Thyroid gland (tissue), 4 donors: ENCODE measurements at places on chromosomes 6 and 20.
A peak's percentile ranks its signal among the peaks of the same experiment; 100 is the strongest.

DNA sequence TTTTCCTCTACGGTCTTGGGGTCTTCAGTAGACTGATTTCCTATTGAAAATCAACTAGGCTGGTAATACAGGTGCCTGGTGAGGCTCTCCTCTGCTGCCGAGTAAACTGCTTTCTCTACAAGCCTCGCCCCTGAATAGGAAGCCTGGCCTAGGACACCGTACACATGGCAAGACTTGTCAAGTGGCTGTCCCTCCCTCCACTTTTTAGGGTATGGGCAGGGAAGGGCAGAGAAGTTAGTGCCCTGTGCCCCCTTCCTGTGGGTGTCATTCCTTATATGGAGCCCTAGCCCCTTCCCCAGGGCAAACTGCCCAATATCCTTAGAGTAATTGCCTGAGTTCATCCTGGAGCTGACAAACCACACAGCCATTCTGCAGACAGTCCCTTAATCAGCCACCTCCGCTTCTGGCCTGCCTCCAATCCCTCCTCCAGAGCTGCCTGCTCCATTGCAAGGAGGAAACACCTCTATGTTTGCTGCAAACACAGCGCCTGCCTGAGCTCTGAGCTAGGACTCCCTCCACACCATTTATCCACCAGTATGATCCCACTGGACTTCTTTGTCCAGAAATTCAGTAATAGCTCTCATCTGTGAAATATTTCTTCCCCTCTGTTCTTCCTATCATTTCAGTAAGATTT lies 93.1 kb downstream of the CHD6 start:
- DNase-seq: peak; percentile 91
- H3K27me3 ChIP-seq: no peaks in the 10 kb centered on the region
- no peaks in the 10 kb centered on the region for H3K36me3 ChIP-seq
- H3K4me3 ChIP-seq: no peak overlapping the region

DNA sequence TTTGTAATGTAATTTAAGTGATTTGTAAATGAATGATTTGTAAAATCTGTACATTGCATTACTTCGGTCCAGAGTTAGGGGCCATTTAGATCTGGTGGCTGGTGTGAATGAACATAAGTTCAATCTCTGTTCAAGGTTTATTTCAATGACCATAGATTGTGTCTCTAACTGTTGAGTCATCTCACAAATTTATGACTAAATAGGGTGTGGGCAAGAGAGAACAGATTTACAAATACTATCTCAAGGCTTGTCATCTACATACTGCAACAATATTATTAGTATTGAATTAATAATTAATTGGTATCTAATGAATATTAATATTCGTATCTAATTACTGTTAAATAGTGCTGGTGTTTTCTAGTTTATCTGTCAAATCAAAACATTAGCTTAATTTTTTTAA lies 115.3 kb upstream of the EDN1 start:
- no peaks in the 10 kb centered on the region for H3K27me3 ChIP-seq
- H3K4me3 ChIP-seq: no peak overlapping the region
- DNase-seq: no peak
- H3K4me1 ChIP-seq: peaks cover 6% of the 10 kb centered on the region

- DNase-seq: no peak
- no peak overlapping the region for H3K27ac ChIP-seq
- no peak overlapping the region for H3K4me3 ChIP-seq
- H3K4me1 ChIP-seq: no peaks in the 10 kb centered on the region
- H3K27me3 ChIP-seq: peaks cover 8% of the 10 kb centered on the region
- no peaks in the 10 kb centered on the region for H3K36me3 ChIP-seq
Measured at GRCh38 chr6:70282312-70282918, 20.5 kb downstream of the COL9A1 start.

- H3K27me3 ChIP-seq: no peaks in the 10 kb centered on the region
- H3K4me1 ChIP-seq: no peaks in the 10 kb centered on the region
- H3K4me3 ChIP-seq: no peak overlapping the region
- H3K36me3 ChIP-seq: no peaks in the 10 kb centered on the region
- no peak overlapping the region for H3K27ac ChIP-seq
Measured at GRCh38 chr20:24314053-24314452, 155.4 kb upstream of the SYNDIG1 start.

DNA sequence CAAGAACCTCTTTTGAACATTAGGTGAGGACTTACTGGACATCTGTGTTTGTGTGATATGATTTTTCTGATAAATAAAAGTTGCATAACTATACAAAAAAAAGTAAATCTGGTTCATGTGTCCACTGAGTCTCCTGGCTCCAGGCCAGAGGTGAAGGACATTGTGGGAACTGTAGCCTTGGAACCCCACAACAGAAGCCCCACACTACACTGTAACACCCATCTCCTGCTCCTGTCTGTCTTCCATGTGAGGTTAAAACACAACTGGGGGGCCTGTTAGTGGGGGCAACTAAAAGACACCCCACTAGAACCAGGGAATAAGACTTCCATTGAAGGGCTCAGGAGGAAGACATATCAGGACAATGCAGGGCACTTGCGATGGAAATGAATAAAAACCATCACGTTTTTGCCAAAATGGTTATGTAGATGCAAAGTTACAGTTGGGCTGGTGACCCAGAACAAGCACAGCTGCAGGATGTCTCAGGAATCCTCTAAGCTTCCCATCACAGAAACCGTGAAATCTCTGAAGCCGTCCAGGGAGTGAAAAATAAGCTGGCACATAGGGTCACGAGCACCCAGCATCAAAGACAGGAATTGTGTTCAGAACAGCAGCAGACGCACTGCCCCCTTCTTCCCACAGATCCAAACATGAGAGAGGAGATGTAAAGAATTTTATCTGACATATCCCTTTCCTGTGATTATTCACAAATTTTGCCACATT lies 36.7 kb upstream of the PCSK2 start:
- no peak for DNase-seq
- peaks cover 9% of the 10 kb centered on the region for H3K4me1 ChIP-seq
- H3K36me3 ChIP-seq: no peaks in the 10 kb centered on the region
- H3K27ac ChIP-seq: no peak overlapping the region
- H3K4me3 ChIP-seq: no peak overlapping the region

DNA sequence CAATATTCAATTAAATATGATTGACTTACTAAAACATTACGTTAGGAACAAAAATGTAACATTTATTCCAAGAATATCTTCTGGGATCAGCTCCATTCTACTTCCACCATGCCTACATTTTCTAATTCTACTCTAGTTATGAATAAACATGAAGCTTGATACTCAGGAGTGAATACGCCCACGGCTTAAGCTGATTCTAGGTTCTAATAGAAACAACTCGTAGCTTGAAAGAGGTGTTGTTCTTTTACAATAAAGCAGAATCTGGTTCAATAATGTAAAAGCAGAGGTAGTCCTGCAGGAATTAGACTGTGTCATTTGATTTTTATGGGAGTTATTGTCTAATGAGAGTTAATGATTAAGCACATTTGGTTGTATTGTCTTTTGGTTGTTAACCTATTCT lies 107.3 kb upstream of the OLIG3 start:
- H3K27ac ChIP-seq: no peak overlapping the region
- DNase-seq: no peak
- no peaks in the 10 kb centered on the region for H3K27me3 ChIP-seq
- H3K4me1 ChIP-seq: no peaks in the 10 kb centered on the region
- no peaks in the 10 kb centered on the region for H3K36me3 ChIP-seq

GRCh38 chr6:29726001-29726400 lies 2.8 kb downstream of the HLA-F start:
- no peak overlapping the region for H3K4me3 ChIP-seq
- no peak overlapping the region for H3K27ac ChIP-seq
- no peaks in the 10 kb centered on the region for H3K4me1 ChIP-seq
- H3K36me3 ChIP-seq: no peaks in the 10 kb centered on the region
- H3K27me3 ChIP-seq: no peaks in the 10 kb centered on the region

DNA sequence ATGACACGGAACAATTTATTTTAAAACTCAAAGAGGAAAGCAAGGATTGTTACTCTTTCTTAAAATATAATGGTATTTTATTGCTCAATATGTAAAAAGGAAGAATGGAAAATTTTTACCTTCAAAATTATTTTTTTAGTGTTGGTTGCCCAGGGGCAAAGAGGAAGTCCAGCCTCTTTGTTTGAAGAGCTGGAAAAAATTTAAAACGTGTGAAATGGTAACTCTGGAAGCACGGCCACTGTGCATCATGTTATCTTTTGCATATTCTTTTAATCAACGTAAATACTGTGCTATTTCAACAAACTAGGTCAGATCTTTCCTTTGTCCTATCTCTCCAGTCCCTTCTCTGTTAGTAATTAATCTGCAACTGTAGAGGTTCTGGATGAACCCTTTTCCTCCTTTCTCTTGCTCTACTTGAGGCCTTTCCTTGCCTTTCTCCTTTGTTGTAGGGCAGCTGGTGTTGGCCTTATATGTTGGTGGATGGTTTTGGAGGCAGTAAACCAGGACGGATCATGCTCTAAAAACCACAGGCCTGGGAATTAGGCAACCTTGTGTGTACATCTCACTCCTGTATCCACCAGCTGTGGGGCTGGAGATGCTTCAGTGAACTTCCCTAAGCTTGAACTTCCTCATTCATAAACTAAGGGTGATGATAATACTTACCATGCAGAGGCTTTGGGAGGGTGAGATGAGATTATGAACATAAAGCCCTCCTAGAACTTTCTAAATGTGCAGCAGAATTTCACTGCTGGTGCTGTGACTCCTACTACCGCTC lies 143.3 kb downstream of the PRL start:
- H3K36me3 ChIP-seq: no peaks in the 10 kb centered on the region
- no peak for DNase-seq
- no peak overlapping the region for H3K4me3 ChIP-seq
- H3K27me3 ChIP-seq: no peaks in the 10 kb centered on the region
- no peak overlapping the region for H3K27ac ChIP-seq

DNA sequence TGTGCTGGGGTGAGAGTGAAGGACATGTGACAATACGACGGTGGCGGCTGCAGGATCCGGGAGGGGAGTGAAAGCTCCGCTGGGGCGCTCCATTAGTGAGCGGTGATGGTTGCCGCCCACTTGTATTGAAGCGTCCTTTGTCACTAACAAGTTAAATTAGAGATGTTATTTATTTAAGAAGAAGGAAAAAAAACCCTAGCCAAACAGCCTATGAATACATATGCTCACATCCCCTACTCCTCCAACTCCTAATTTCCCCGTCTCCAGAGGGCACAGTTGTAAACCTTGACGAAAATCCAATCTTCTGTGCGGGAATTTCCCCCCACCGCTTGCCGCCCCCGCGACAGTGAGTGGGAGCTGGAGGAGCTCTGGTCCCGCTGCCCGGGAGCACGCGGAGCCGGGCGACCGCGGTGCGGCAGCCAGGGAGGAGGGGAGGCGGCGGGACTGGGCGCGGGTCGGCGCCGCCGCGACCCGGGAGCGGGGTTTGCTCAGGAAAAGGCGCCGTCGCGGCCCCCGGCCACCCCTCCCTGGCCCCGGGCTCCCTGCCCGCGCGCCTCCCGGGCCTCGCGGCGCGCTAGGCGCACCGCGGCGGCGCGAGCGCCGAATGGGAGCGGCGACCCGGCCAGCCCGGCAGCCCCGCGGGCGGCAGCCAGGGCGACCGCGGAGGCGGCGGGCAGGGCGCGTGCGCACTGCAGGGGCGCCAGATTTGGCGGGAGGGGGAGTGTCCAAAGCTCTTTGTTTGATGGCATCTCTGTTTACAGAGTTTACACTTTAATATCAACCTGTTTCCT lies at the start of gene MYB:
Gene MYB (plus strand): TSS at position 767 of the 791 bp plus-strand sequence. CDS start 206 bp downstream, outside the sequence.
- H3K4me3 ChIP-seq: peak within 1 kb of the TSS; percentile 44
- peaks cover 20% of the 10 kb centered on the region for H3K4me1 ChIP-seq
- H3K36me3 ChIP-seq: no peaks in the 10 kb centered on the region
- H3K27ac ChIP-seq: no peak within 1 kb of the TSS
- DNase-seq: peak; percentile 40

GRCh38 chr6:105781915-105782314 lies 304.2 kb upstream of the PRDM1 start:
- no peak overlapping the region for H3K4me3 ChIP-seq
- H3K27me3 ChIP-seq: no peaks in the 10 kb centered on the region
- DNase-seq: no peak
- H3K4me1 ChIP-seq: no peaks in the 10 kb centered on the region
- H3K36me3 ChIP-seq: no peaks in the 10 kb centered on the region

DNA sequence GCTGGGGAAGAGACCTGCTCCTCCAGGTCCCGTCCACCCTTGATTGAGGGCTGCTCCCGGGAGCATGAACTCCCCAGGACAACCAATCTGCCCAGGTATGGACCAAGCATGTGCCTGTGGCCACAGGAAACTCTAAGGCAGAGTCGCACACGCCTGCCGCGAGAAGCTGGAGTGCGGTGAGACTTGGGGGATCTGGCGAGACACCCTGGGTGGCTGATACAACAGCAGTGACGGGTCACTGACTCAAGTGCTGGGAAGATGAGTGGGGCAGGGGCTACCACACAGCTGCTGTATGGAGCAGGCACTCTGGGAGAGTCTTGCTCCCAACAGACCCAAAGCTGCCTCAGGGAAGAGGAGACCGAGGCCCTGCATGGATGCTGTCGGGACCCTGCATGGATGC lies 40.1 kb downstream of the BFSP1 start:
- H3K36me3 ChIP-seq: no peaks in the 10 kb centered on the region
- H3K4me1 ChIP-seq: no peaks in the 10 kb centered on the region
- H3K27me3 ChIP-seq: no peaks in the 10 kb centered on the region

DNA sequence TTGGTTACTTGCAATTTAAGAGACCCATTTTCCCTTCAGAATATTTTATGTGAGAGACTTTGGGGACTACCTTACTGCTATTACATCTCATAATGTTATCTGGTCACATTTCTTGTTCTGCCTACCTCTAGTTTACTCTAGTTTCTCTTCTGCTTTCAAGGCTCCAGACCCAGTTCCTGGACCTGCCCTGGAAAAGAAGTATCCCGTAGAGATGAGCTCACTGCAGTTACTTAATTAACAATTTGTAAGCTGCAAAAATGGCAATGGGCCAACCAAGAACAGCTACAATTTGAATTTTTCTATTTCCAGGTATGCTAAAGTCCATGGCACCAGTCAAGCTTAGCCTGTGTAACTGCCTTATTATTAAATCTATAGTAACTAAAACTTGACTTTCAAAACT lies 25.0 kb downstream of the TAB2 start:
- no peak overlapping the region for H3K4me3 ChIP-seq
- no peaks in the 10 kb centered on the region for H3K36me3 ChIP-seq
